Anterior cingulate cortex (tissue), 58 donors: ENCODE measurements at places on chromosomes 13 and 19.

DNA sequence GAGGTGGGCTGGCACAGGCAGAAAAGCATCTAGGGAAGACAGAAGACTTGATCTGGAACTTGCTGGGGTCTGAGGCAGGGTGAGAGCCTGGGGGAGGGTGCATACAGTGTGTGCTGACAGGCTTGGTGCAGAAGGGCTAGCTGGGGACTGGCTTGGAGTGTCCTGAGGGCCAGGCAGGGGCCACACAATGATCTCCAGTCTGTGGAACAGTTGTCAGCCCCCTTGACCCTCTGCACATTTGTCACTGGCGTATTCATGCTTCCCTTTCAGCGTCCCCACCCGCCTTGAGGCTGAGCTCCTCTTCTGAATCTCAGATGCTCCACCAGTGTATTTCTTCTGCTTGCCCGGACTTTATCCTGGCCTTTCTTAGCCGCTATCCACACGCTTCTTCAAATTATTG, 2.8 kb upstream of the MICU2 start:
- no peak for DNase-seq

DNA sequence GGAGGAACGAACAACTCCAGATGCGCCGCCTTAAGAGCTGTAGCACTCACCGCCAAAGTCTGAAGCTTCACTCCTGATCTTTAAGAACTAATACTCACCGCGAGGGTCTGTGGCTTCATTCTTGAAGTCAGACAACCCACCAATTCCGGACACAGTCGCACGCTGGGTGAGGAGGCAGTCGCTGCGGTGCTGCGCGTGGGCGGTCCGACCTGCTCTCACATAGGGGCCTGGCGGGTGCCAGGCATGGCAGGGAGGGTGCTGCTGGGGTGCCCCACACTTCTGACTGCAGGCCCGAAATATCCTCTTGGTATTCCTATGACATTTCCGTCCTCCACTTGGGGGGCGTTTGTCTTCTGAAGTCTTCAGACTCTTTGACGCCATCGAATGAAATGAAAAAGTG, 7.4 kb upstream of the MICU2 start:
- no peak for DNase-seq

- DNase-seq, result no peak
Measured at GRCh38 chr19:40219721-40220276, 1.6 kb upstream of the TTC9B start.

DNA sequence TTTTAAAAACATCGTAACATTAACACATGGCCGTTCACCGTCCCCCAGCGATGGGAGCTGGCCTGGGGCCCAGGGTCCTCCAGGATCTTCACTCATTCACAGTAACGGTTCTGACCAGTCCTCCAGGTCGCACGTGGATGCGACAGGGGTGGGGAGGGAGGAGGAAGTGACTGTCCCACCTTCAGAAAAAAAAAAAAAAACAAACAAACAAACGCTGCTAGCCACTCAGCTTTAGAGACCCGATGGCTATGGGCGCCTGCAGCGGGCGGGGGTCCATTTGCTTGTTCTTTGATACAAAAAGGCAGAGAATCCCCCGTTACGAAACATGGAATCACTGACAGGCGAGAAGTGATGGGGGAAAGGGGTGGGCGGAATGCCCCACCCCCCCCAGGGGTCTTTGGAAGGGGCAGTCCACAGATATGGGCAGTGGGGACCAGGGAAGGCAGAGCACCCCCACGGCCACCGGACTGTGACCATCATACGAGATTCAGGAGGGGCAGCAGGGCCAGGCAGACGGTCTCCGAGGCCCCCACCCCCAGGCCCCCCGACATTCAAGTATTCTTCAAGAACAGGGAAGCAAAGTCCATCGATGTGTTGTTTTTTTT, 13.3 kb downstream of the MKNK2 start:
- no peak for DNase-seq
